T-helper 17 cell (primary cell): ENCODE measurements at places on chromosomes 3 and 15. TPM values are rescaled to one million over a fixed set of nuclear protein-coding genes. Genes with fewer than 3 reads are reported as not detected.

Gene CPB1
- not detected for total RNA-seq

Gene BOC
- total RNA-seq, result not detected

Gene FGF12
- not detected for total RNA-seq

Gene LRRC31
- total RNA-seq, result not detected

Gene ARPP19
- 111 TPM for total RNA-seq

Gene PRR20G
- not detected for total RNA-seq

Gene KLHL24
- total RNA-seq, result 143 TPM

Gene TLR9
- total RNA-seq, result 0.42 TPM

Gene ARHGEF26
- not detected for total RNA-seq

Gene THRB
- not detected for total RNA-seq

Gene EFHB
- 1.0 TPM for total RNA-seq

Gene TGM4
- not detected for total RNA-seq

Gene FAM81A
- total RNA-seq, result not detected

Gene ARL14
- not detected for total RNA-seq

Gene SLC6A11
- not detected for total RNA-seq

Gene SKOR1
- total RNA-seq, result 2.2 TPM

Gene GOLGA6A
- not detected for total RNA-seq

Gene CLDN11
- total RNA-seq, result not detected

Gene SH2D7
- not detected for total RNA-seq

Gene ACOX2
- total RNA-seq, result not detected

Gene GRAMD1C
- total RNA-seq, result 0.08 TPM

Gene FEZF2
- not detected for total RNA-seq
